ENCODE measurements at places on chromosomes 2 and 18.

DNA sequence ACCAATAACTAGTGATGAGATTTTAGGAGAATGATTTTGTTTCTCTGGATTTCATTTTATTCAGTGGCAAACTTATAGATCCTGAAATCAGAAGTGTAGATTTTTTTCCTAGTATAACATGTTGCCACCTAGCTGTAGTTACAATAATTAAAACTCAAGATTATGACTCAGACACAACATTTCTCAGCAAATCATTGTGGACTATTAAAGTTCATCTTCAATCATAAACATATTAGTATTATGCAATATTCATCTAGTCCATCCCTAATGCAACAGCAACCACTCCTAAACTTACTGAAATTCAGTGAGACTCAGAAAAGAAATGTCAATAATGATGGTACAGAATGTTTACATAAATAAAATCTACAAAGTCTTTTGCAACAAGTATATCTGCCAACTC, 51.3 kb downstream of the USP34 start:
- DNase-seq = no peak

- no peak for DNase-seq
Measured at GRCh38 chr2:119707117-119708087, 28.4 kb downstream of the TMEM177 start.

DNA sequence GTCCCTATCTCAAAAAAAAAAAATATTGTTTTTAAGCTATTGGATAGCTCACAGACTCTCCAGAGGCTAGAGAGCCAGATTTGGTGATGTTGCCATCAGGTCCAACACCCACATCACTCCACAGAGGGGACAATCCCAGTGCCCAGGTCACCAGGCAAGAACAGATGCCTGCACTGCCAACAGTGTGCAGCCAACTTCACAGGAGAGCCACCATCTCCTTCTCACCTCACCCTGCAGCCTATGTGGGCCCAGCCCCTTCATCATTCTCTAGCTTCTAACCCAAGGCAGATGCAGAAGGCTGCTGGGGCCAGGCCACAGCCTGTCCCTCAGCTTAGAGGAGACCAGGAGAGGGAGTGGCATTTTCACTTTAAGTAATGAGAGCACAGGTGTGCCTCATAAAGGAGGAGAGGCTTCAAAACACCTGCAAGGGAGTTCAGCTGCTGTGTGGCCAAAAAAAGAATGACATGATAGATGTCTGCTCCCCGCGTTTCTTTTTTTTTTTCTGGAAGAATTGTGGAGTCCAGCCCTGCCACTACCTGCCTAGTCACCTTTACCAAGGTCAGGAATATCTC, 98.0 kb upstream of the ZSWIM2 start:
- no peak for DNase-seq

DNA sequence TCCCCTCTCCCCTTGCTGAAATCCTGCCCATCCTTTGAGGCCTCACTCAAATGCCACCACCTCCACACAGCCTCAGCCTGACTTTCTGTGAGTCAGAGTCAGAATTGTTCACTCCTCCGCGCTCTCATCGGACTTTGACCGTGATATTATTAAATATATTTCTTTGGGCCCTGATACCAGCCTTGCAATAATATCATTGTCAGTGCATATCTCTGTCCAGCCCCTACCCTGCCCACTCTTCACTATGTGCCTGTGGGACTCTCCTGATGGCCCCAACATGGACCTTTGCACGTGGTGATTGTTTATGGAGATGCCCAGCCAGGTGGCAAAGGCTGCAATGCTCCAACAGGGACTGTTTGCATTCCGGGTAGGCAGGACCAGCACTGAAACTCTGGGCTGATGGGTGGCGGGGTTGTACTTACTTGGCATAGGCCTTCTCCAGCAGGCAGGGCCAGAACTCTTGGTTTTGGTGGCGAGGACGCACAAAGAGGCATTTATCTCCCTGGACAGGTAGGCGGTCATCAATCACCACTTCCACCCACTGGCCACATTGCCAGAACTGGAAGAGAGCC, 37.3 kb downstream of the CAPN13 start:
- no peak for DNase-seq

- DNase-seq = no peak
Measured at GRCh38 chr2:15769676-15770547, 170.4 kb upstream of the MYCN start.

- no peak for DNase-seq
Measured at GRCh38 chr2:17068021-17068420, 402.4 kb upstream of the CYRIA start.

- no peak for DNase-seq
Measured at GRCh38 chr2:63093502-63093901, 42.9 kb downstream of the OTX1 start.

DNA sequence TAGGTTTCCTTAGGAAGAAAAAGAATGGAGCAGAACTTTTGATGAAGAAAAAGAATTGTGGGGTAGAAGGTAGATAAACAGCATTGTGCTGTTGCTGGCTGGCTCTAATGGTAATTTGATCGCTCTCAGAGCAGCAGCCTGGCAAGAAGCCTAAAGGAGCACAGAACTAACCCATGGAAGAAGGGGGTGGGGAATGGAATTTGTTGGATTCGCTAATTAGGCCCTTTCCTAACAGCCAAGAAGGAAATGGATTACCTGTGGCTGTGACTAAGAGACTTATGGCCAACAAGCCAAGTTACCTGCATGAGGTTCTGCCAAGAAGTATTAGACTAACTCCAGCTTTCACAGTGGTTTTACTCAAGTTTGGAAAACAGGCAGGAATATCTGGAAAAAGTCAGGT, 210.6 kb downstream of the IKZF2 start:
- peak; percentile 77 for DNase-seq

DNA sequence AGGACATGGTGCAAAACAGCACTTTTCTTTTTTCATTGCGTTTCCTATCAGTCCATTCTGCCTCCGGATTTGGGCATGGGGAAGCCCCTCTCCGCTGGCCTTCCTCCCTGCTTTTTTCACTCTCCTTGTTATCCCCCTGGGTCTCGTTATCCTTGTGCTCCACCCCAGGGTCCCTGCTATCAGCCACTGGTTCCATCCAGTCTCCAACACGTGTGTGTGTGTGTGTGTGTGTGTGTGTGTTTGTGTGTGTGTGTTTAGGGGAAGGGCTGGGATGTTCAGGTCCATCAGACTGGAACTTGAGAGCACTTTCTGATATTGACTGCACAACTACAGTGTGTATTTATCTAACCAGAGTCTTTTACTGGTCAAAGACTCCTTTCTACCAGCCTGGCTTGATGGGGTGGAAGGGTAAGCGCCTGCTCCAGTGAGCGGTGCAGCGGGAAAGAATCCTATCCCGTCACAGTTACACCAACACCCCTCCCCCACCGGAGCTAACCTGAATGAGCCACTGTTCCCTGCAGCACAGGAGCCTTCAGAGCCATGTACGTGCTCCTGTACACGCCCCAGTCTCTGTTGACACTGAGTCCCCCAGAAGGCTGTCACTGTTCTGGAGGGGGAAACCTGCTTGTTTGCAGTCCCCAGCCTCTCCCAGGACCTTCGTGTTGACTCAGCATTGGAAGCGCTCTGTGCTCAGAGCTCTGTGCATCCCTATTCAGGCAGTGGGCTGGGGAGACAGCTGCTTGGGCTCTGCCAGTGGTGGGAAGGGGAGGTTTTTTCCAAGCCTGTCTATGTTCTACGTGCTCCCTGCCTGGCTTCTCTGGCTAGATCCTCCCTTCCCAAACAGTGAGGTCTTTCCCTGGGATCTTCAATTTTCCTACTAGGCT, 4.6 kb downstream of the INHA start:
- no peak for DNase-seq

Data from choroid plexus epithelial cell (primary cell).